ENCODE measurements at places on chromosomes 12 and 14.

DNA sequence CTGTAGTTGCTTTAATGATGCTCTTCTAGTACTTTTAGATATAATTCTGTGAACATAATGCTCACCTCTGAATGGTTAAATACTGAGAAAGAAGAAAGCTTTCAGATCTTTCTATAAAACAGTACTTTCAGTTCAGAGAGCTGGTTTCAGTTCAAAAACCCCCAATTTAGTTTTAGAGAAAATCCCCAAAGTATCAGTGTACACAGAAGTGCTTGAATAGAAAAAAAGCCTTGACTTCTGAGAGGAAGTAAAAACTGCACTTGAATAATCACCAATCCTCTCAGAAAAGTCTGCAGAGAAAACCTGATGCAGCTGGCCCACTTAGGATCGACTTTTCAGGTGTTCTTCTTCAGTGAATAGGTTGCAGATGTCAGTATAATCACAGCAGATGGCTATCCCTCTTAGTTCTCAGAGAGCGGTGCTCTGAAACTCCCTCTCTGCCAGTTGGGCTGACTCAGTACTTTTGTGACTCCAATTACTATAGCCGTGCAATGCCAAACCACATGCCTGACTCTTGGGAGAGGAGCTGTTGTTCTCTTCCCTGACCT lies 616.3 kb downstream of the LRFN5 start:
- DNase-seq = no peak

- DNase-seq = no peak
These were observed 8.0 kb upstream of the ACTN1 start for GRCh38 chr14:68986926-68987652.

GRCh38 chr14:56394826-56395530 lies 184.6 kb upstream of the TMEM260 start:
- DNase-seq = peak; percentile 9

DNA sequence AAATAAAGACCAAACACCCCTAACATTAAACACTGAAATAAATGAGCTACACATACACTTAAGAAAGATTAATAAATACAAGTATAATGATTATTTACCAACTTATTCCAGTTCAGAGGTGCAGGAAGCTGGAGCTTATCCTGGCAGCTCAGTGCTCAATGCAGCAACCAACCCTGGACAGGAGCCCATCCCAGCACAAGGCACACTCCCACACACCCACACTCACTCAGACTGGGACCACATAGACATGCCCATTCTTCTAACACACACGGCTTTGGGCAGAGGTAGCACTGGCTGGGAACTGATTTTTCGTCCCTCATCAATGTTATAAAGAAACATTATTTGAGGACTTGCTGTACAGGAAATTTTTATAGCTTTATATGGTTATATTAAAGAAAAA lies 797.4 kb downstream of the RPS29 start:
- no peak for DNase-seq

GRCh38 chr14:34233619-34234018 lies 228.4 kb downstream of the SPTSSA start:
- no peak for DNase-seq

DNA sequence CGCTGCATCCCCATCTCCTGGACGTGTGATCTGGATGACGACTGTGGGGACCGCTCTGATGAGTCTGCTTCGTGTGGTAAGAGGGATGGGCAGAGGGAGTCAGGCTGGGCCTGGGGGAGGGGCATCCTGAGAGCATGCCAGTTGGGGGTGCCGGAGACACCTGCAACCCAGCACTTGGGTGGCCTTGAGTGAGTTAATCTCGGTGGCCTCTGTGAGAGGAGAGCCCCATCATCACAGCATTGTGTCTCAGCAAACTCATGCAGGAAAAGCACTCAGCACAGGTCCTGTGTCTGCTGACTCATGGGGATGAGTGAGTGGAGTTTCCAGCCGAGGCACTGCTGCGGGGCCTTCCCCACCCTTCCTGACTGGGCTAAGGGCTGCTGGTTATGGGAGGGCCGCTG lies 19.6 kb upstream of the LRP1-AS start:
- no peak for DNase-seq

GRCh38 chr12:82437744-82438143 lies 79.4 kb downstream of the METTL25 start:
- no peak for DNase-seq

DNA sequence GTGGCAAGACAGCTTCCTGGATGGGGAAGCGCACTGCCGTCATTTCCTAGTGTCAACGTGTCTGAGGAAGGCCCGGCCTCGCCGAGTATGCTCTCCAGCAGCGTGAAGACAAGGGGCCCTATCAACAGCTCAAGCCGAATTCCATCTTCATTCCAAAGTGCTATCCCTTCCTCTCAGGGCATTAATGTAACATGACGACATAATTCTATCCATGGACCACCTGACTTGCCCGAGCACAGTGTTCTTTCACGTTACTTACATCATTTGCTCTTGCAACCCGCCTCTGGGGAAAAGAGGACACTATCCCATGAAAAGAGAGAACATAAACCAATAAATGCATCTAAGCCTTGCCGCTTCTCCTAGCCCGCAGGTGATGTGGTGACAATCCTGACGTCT lies 22.9 kb downstream of the CCDC92 start:
- no peak for DNase-seq

DNA sequence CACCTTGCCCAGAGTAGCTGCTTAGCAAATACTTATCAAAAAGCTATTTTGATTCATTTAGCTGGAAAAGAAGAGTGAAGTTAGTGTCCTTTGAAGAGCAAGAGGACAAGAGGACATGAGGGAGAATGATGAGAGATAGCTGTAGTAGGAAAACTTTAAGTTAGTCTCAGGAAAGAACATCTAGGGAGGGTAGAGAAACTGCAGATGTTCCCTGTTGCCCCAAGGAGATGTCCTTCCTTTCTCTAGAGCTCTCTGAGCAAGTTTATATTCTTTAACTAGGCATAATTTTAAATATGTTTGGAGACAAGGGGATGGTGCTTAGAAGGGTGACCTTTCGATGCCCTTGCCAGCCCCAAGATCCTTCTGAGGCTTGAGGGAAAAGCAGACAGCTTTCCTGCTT lies 529.1 kb upstream of the TBX3 start:
- DNase-seq = no peak

- peak; percentile 54 for DNase-seq
These were observed 257.3 kb upstream of the PLEKHG7 start for GRCh38 chr12:92445253-92446082.

DNA sequence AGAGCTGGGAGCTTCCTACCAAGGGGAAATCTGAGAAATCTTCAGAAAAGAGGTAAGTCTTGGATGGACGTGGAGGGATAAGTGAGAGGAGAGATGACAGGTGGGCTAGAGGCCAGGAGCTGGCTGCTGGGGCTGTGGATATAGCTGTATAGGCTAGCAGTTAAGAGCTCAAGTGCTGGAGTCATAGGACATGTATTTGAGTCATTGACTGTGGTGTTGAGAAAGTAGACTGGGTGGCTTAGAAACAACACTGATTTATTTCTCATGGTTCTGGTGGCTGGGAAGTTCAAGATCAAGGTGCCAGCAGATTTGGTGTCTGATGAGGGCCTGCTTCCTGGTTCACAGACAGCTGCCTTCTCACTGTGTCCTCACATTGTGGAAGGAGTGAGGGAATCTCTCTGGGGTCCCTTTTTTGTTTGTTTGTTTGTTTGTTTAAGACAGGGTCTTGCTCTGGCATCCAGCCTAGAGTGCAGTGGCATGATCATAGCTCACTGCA lies 151.1 kb upstream of the FUT8 start:
- no peak for DNase-seq

DNA sequence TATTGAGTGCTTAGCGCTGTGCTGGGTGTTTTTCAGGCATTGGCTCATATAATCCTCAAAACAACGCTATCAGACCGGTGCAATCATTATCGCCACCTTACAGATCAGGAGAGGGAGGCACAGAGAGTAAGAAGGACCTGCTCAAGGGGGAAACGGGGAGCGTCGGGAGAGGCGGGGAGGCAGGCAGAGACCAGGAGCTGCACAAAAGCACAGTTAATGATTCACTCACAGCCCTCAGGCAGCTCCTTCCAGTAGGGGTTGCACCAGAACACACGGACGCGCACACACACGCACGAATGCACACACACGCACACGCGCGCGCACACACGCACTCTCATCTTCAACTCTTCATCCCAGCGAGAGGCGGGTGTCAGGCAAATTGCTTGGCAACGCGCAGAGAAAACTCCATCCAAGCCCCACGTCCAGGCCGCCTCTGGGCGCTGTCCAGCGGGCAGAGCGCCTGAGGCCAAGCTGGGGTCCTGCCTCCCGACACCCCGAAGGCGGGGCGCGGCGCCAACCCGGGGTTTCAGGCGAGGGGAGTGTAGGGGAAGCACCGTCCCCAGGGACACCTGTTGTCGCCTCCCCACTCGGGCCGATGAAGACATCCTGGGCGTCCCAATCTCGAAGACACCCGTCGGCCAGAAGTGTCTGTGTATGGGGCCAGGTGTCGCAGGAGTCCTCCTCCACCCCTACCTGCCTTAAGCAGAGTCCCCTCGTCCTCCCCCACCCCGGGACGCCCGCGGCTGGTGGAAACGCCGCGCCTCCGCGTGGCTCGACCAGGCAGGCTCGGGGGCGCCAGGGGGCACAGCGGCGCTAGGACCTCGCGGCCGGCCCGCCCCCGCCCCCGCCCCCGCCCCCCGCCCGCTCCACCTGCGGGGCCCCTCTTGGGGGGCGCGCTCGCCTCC lies 35.5 kb upstream of the STON2 start:
- DNase-seq = peak; percentile 36

GRCh38 chr12:133203344-133204263 lies 22.3 kb downstream of the ZNF268 start:
- DNase-seq = no peak
